NCI-H2107 (cell line): ENCODE measurements at places on chromosomes 2 and 18.

- no peak for DNase-seq
Observed at GRCh38 chr2:42200926-42201855, 32.0 kb downstream of the EML4 start.

DNA sequence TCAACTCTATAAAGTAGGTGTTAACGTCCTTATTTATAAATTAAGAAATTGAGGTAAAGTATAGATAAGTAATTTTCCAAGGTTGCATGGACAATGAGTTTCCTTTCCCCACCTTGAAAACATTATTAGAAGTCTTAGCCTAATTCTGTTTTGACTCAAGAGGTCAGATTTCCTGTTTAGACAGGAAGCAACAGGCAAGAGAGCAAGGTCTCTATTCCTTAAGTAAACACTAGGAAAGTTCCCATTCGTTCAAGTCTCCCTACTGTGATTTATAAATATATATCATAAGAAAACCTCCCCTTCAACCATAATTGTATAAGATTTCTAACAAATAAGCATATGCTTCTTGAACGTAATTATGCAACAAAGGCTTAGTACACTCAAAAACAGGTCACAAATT, 40.3 kb downstream of the CLASP1 start:
- no peak for DNase-seq

DNA sequence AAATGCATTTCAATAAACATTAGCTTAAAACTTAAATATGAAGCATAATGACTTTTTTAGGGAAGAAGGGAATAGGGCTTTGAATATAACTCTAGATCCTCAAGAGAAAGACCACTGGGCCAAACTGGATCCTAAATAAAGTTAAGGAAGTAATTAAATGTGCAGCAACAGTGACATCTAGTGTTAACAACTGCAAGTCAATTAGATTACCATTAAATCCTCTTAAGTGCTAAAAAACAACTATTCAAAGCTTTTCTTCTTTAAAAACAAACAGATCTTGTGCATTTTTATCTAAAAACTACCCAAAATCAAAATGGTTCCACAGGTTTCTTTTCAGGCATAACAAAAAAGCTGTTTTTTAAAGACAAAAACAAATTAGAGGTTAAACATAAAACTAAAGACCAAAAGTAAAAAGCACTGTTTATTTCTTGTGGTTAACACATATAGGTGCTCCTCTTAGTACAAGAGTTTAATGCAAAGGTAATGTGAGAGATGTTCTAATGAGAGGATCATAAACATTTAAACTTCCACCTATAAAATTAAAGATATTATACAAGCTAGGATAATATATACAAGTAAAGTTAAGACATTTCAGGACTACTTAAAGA, 111.4 kb downstream of the THADA start:
- peak; percentile 44 for DNase-seq

DNA sequence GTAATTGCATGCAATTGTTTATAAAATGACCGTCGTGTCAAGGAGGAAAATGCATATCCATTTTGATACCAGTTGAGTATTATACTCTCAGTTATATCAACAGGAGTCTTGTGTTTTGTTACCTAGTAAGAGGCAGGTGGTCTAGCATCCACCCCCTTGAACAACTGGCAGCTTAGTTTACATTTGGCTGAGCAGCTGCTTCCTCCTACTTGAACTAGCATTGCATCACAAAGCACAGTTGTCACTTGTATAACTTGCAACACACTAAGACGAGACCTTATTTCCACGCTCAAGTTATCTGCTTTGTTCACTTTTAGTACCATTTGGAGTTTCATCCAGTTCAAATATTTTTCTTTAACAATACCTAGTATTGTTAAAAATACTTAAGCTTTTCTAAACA, 75.4 kb upstream of the UBE2E3 start:
- DNase-seq: no peak

DNA sequence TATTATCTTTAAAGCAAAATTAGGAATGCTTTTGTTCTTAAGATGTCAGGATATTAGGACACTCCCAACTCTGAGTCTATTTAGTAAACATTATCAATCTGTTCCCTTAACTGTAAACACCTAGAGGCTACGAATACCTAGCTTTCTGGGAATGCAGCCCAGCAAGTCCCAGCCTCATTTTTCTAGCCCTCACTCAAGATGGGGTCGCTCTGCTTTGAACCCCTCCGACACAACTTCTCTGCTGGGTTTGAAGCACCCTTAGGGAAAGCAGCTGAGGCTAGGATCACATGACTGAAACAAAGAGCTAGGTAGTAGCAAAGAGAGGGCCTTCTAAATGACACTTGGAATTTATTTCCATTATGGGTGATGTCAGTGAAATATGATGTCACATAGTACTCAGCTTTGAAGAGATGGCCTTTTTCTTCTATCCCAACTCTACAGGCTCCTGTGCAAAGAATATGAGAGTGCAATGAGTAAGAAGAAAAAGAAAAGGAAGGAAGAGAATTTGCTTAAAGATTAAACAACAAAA, 114.7 kb downstream of the CSRNP3 start:
- no peak for DNase-seq

GRCh38 chr2:237689336-237690131, 62.1 kb downstream of the LRRFIP1 start:
- no peak for DNase-seq

DNA sequence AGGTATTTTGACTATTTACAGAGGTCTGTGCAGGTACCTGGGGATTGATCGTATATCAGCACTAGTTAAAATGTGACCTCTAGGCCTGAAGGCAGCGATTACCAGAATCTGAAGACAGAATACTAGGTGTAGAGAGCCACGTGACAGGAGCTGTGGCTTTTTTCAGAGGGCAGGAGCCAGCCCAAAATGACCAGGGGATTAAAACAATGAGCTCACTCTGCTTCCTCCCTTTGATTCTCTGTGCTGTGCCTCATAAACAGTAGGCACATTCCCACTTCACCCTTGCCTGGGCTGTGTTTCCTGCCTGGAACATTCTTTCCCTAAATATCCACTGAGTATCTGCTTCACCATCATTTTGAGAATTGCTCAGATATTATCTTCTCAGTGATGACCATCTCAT, 15.2 kb downstream of the ITGAV start:
- DNase-seq: no peak

DNA sequence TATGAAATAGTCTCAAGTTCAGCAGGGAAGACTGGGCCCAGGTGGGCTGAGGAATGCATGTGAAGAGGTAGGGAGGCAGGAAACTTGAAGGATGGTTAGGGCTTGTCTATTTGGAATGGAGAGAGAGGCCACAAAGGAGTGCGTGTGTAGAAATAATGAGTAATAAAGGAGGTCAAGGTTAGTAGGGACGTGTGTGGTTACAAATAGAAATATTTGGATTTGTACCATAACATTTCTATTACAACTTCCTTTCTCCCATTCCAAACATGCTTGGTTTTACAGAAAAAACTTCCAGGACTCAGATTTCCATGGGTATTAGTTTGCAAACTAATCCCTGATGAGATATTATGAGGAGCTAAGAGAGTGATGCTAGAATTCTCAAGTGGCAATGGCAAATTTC, 280.6 kb downstream of the NCKAP5 start:
- DNase-seq: no peak

DNA sequence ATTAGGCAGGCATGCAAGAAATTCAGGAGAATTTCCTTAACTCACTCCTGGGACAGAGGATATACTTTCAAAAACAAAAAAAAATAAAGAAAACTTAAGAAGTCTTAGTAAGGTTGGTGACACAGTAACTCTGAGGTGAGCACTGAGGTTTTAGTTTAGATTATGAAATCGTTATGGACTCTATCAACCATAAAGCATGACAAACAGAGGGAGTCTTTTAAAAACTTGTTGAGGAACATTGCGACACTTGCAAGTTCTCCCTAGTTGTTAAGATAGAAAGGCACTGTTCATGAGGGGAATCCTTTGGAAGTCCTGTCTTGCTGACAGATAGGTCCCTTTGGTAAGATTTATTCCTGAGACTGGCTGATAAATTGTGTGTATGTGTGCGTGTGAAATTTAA, 194.3 kb upstream of the ERBB4 start:
- DNase-seq: no peak
